ENCODE measurements at places on chromosomes 11 and 22. TPM values are rescaled to one million over a fixed set of nuclear protein-coding genes. Genes with fewer than 3 reads are reported as not detected.

DNA sequence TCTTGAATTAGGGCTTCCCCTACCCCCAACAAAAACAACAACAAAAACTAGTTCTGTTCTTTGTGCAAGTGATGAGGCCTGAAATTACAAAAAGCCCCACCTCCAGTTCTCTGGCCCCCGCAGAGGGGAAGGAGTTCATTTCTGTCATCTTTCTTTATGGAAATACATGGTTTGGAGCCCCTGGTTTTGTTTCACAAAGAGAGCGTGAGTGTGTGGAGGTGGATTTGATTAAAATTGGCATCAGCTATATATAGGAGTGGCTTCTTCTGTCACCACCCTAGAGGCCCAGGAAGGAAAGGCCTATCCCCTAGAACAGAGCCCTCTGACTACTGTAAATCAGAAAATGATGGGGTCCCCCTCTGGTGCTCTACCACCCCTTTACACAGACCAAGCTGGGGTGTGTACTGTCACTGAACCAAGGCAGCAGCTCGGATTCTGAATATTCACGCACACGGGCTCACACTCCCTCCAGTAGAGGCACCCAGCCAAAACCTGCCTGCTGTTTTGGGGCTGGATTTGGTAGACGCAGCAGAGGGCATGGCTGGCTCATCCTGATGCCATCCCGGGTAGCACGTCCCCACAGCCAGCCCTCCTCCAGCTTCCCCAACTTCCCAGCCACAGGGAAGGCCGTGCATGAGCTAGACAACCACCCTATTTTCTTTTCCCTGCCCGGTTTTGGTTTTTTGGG, 19.4 kb downstream of the RCOR2 start:
- no peak overlapping the region for H3K27ac ChIP-seq
- H3K4me3 ChIP-seq = no peak overlapping the region
- H3K27me3 ChIP-seq = no peaks in the 10 kb centered on the region
- peaks cover 16% of the 10 kb centered on the region for H3K36me3 ChIP-seq
- DNase-seq = no peak

DNA sequence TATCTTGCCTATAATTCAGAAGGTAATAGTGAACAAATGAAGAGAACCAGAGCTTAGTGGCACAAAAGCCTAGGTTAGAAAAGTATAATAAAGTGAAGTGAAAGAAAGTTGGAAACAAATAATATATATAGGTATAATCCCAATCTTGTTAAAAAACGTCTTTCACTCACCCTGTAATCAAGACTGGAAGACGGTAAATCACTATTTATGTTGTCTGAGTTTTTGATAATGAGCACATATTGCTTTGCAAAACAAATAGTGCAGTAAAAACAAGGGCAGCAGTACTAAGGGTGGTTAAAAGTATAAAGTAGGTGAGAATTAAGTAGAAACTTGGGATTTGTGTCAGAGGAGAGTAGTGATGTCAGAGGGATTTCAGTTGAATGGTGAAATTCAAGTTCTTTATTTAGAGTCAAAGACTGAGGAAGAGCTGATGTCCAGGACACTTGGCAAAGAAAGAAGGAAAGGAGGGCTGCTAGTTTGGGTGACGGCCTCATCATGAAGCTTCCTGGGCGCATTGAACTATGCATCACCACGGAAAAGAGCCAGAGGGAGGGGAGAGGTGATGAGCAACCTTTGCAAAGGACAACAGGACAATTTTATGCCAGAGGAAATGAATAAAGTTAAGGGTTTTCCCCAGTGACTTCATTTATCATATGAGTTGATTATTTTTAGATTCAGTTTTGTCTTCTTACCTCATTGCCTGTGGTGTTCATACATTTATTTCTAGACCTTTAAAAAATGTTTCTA, 11.4 kb downstream of the NCAM1 start:
- no peak overlapping the region for H3K27ac ChIP-seq
- no peaks in the 10 kb centered on the region for H3K27me3 ChIP-seq
- no peak for DNase-seq
- no peak overlapping the region for H3K4me3 ChIP-seq
- H3K36me3 ChIP-seq = no peaks in the 10 kb centered on the region

- H3K36me3 ChIP-seq = no peaks in the 10 kb centered on the region
- H3K4me1 ChIP-seq = no peaks in the 10 kb centered on the region
- no peaks in the 10 kb centered on the region for H3K27me3 ChIP-seq
- H3K4me3 ChIP-seq = no peak overlapping the region
- no peak overlapping the region for H3K27ac ChIP-seq
Observed at GRCh38 chr11:113572136-113572735, 97.0 kb upstream of the DRD2 start.

DNA sequence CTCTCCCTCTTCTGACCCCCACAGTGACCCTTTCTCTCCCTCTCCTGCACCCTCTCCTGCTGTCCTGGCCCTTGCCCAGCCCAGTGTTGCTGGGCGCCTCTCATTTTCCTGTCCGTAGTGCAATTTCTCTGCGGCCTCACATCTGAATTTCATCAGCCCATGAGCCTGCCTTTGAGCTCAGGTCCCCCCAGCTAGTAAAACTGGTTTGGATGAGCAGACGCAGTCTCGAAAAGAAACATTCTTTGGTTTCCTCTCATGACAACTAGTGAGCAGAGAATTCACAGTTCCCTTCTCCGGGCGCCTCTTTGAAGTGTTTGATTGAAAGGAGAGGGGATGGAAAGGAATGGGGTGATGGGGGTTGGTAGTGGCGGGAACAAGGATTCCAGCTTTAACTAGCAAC, 126.0 kb upstream of the CADM1 start:
- H3K27ac ChIP-seq = no peak overlapping the region
- H3K4me1 ChIP-seq = no peaks in the 10 kb centered on the region
- no peaks in the 10 kb centered on the region for H3K36me3 ChIP-seq
- DNase-seq = no peak

- no peak for DNase-seq
- H3K36me3 ChIP-seq = no peaks in the 10 kb centered on the region
- no peak overlapping the region for H3K4me3 ChIP-seq
Observed at GRCh38 chr11:5923794-5924193, 18.3 kb upstream of the OR56A3 start.

DNA sequence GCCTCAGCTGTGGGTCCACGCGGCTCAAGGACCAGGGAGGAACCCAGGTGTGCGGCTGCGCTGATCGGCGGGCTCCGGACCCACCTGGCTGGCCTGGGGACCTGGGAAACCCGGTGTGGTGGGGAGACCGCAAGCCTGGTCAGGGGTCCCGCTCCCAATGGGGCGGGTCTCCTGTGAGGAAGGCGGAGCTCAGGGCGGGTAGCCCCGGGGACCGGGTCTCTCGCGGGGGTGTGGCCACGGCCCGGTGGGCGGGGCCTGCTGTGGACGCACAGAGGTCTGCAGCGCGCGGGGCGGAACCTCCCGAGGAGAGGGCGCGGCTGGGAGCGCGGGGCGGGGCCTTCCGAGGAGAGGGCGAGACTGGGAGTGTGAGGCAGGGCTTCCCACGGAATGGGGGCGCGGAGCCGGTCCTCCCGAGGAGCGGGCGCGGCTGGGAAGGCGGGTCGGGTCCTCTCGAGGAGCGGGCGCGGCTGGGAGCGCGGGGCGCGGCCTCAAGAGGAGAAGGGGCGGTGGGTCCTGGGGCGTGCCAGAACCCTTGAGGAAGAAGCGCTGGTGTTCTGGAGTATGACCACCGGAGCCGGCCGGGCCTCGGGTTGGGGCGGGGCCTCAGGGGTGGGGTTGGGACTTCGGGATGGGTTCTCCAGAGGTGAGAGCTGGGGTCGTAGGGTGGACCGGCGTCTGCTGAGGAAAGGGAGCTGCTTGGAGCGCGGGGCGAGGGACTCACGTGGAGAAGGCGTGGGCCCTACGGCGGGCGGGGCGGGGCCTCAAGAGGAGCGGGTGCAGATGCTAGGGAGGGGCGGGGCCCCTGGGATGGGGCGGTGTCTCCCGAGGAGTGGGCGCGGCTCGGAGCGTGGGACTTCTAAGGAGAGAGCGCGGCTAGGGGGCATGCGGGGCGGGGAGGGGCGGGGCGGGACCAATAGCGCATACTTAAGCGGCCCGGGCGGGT, 20.8 kb downstream of the DGCR6L start:
- no peak overlapping the region for H3K27ac ChIP-seq
- no peaks in the 10 kb centered on the region for H3K27me3 ChIP-seq
- no peaks in the 10 kb centered on the region for H3K4me1 ChIP-seq

- no peak overlapping the region for H3K4me3 ChIP-seq
- no peaks in the 10 kb centered on the region for H3K36me3 ChIP-seq
- DNase-seq = no peak
- no peaks in the 10 kb centered on the region for H3K27me3 ChIP-seq
- H3K4me1 ChIP-seq = peaks cover 7% of the 10 kb centered on the region
Observed at GRCh38 chr11:1456176-1456575, 30.4 kb downstream of the MOB2 start.

GRCh38 chr22:31439808-31440207, 40.4 kb downstream of the DRG1 start:
- H3K4me1 ChIP-seq = no peaks in the 10 kb centered on the region
- no peak overlapping the region for H3K4me3 ChIP-seq
- no peaks in the 10 kb centered on the region for H3K36me3 ChIP-seq
- H3K27ac ChIP-seq = no peak overlapping the region
- no peaks in the 10 kb centered on the region for H3K27me3 ChIP-seq

DNA sequence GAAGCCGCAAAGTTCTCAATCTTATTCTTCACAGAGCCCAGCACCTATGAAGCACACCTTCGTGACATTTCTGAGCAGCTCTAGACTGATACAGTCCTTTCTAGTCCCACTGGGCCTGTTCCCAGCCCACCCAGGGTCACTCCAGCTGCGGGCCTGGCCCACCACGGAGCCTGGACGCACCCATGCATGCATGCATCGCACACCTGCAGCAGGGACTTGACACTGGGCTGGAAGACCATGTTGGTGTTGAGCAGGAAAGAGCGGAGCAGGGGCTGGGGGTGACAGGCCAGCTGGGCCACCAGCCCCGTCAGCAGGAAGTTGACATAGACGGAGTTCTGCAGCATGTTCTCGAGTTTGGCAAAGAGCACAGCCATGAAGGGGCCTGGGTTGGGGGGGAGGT, 9.2 kb downstream of the C11orf42 start:
- H3K4me1 ChIP-seq = no peaks in the 10 kb centered on the region
- no peaks in the 10 kb centered on the region for H3K27me3 ChIP-seq
- H3K4me3 ChIP-seq = no peak overlapping the region
- peaks cover 9% of the 10 kb centered on the region for H3K36me3 ChIP-seq
- H3K27ac ChIP-seq = no peak overlapping the region

DNA sequence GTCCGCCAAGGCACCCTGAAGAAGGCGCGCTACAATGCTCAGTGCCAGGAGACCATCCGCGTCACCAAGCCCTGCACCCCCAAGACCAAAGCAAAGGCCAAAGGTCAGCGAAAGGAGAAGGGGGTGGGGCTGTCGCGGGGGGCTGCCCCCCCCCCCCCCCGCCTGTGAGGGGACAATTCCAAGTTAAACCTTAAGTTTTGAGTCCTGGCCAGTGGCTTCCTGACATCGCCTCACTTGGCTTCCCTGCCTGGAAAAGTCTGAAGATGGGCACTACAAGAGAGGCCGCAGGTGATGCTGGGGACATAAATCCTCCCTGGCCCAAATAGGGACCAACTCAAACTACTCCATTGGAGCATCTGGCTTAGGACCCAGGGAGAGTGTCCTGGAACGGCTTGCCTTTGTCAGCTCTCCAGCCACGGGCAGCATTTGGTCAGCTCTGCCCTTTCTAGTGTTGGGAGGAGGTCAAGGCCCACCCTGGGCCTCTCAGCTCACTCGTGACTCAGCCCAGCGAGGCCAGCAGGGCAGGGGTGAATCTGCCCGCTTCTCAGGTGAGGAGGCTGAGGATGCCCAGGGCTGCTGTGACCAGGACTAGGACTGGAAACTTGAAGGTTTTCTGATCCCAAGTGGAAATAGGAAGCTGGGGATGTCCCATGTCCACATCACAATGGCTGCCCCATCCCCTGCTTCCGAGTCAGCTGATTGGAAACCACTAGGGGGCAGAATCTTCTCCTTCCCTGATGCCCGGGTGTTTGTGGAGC, 1.4 kb downstream of the MDK start:
- H3K4me1 ChIP-seq = peaks cover 7% of the 10 kb centered on the region
- no peak overlapping the region for H3K4me3 ChIP-seq
- no peaks in the 10 kb centered on the region for H3K36me3 ChIP-seq
- no peaks in the 10 kb centered on the region for H3K27me3 ChIP-seq

DNA sequence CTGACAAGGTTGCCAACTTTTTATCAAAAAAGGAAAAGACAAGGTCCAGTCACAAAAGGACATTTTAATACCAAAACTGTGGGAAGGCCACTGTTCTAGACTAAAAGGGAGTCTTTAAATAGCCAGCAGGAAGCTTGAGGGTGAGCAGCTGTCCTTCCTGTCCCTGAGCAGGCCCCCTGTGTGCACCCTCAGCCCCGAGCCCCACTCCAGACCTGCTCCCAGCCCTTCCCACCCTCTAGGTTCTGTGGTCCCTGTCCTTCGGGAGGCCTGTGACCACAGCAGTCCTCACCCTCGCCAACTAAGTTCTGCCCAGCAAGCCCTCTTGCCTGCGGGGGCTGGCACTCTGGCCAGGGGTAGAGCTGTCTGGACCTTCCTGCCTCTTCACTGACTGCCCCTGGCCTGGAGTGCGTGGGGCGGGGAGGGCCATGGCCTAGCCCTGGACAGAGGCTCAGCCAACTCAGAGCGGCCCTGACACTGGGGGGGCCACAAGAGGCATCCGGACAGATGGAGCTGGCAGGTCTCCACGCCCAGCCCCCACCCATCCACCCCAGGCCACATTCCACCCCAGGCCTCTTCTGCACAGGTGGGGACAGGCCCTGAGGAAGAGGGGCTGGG, 1.6 kb upstream of the PLXNB2 start:
- no peaks in the 10 kb centered on the region for H3K36me3 ChIP-seq
- H3K4me3 ChIP-seq = no peak overlapping the region
- DNase-seq = no peak
- H3K4me1 ChIP-seq = peaks cover 12% of the 10 kb centered on the region
- peak overlapping the region; percentile 77 for H3K27ac ChIP-seq

DNA sequence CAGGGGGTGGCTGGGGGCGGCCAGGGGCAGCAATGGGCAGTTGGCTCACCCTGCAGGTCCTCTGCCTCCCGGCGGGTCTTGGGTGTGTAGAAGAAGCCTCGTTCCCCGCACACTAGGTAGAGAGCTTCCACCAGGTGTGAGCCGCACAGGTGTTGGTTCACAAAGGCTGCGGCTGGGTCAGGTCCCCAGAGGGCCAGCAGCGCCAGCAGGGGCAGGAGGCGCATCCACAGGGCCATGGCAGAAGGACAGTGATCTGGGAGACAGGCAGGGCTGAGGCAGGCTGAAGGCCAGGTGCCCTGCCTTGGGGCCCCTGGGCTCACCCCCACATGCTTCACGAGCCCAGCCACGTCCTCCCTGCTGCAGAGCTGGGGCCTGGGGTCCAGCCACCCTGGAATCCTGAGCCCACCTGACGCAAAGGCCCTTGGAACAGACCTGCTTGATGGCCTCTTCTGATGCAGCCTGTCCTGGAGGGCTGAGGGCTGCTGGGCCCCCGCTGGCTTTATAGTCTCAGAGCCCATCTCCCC, at the start of gene INS:
TSS of gene INS (minus strand) at position 474 of the 524 bp plus-strand sequence. CDS start at position 236, 238 bp downstream.
- H3K36me3 ChIP-seq = no peaks in the 10 kb centered on the region
- no peak within 1 kb of the TSS for H3K27ac ChIP-seq
- no peak for DNase-seq
- H3K4me1 ChIP-seq = no peaks in the 10 kb centered on the region
- H3K4me3 ChIP-seq = no peak within 1 kb of the TSS

Gene BEST1
- 18.0 TPM for total RNA-seq

GRCh38 chr11:86288776-86289507, 13.1 kb upstream of the HIKESHI start:
- H3K4me1 ChIP-seq = no peaks in the 10 kb centered on the region
- H3K27me3 ChIP-seq = no peaks in the 10 kb centered on the region
- H3K36me3 ChIP-seq = no peaks in the 10 kb centered on the region
- H3K27ac ChIP-seq = no peak overlapping the region
- no peak for DNase-seq

Measured in prostate gland (tissue), 2 donors.